ENCODE measurements at places on chromosomes 12 and 14.

GRCh38 chr14:73245480-73246325 lies 8.4 kb downstream of the PAPLN start:
- no peak for DNase-seq

DNA sequence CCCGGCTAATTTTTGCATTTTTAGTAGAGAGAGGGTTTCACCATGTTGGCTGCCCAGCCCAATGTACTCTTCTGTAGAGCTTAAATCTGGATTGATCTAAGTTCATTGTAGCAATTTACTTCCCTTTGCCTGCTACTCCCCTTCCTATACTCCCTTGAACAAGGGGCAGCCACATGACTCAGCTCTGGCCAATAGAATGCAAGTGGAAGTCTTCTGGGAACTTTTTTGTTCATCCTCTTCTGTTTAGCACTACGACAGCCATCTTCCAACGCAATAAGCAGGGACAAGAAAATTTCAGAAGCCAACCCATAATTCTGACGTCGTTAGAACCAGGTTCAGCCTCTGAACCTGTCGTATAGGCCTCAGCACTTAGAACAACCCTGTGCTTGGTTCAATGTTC lies 6.4 kb upstream of the RAD52 start:
- DNase-seq = no peak

- DNase-seq = peak; percentile 39
These were observed 3.6 kb downstream of the ABCD4 start for GRCh38 chr14:74299061-74299545.

DNA sequence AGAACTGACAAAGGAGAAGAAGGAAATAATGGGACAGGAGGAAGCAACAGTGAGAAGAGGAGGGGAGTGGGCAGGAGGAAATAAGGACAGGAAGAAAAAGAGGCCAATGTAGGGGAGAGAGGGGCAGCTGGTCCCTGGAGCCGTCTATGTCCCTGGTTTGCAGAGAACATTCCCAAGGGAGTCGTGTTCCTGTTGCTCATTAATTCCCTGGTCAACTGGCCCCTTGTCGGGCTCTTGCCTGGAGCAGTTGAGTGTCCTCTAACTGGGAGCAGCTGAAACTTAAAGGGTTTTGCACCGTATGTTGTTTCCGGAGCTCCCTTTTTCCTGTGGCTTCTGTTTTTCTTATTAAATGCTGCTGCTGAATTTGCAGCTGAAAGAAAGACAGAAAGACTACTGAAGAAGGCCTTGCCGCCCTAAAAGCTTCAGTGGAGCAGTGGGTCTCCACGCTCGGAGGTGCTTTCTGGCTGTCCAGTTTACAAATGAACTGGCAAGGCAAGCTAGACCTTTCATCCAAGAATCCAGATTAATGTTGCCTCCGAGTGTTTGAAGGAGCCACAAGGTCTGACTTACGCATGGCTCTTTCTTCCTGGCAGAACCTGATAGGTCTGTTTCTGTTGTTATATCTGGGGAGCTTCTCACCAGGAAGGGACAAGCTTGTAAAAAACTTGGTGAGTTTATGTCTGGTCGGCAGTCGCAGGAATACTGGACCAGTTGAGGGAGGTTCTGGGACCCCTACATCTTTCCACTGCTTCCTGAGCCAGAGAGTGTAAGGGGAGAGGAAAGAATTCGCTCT lies 146.2 kb upstream of the RFLNA start:
- DNase-seq = no peak

DNA sequence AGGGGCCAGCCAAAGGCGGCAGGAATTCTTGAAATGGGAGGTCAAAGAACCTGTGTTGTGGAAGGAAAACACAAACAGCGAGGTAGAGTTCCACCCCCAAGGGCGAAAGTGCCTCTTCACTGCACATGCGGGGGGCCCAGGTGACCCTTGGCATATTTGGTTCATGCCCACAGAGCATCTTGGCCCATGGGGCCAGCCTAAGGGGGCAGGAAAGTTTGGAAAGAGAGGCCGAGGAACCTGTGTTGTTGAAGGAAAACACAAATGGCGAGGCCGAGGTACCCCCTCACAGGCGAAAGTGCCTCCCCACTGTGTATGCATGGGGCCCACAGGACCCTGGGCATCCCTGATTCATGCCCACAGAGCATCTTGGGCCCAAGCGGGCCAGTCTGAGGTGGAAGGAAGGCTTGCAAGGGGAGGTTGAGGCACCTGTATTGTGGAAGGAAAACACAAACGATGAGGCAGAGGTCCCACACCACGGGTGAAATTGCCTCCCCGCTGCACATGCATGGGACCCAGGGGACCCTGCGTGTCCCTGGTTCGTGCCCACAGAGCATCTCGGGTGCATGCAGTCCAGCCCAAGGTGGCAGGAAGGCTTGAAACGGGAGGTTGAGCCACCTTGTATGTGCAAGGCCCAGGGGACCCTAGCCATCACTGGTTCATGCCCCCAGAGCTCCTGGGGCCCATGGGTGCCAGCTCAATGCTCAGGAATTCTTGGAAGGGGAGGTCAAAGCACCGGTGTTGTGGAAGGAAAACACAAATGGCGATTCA lies 384.1 kb downstream of the ALG10 start:
- DNase-seq = no peak

GRCh38 chr12:121499929-121500793 lies 80.7 kb downstream of the KDM2B start:
- DNase-seq = peak; percentile 29

DNA sequence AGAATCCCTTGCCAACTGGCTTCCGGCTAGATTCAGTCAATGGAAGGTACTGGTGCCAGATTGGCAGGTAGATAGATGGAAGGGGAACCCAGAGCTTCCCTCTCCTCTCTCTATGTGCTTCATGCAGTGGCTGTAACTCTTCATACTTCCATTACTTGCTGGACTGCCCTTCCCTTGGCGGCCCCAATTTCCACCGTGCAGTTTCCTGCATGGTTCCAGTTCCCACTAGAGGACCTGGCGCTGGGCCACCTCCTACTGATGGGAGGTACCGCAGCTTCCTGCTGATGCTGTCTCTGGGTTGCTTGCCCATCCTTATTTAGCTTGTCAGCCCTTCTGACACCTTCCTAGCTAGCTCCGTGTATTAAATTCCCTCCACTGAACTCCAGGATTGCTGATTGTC lies 226.4 kb downstream of the ANO2 start:
- DNase-seq = no peak

DNA sequence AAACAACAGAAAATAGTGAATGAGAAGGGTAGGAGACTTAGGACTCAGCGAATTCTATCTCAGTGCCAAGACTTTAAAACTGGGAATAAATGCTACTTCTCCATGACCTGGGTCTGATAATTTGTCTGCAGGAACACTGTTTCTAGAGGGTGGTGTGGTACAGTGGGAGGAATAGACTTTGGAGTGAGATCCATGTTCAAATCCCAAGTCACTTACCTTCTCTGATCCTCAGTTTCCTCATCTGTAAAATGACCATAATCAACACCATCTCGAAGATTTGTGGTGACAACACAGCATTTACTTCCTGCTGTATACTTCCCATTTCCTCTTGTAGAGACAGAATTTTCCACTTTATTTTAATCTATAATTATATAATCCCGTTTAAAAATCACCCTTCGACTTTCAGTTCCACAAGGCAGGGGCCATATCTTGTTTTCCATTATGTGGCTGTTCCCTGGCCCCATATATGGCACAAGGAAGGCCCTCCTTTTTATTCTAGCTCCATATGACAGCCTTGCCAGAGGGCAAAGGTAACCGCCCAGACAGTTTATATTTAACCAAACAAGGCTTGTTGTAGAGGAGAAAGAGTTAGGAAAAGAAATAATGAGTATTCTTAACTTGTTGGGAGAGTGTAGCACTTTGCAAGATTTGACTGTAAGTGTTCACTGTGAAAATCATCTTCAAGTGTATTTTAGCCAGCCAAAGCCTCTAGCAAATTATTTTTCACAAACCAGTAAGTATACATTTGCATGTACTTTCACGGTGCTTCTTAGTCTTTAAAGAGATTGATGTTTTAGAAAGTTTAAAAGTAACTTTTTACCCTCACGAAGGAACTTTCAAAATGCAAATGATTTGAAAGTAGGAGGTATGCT lies 243.1 kb downstream of the AKAP6 start:
- no peak for DNase-seq

DNA sequence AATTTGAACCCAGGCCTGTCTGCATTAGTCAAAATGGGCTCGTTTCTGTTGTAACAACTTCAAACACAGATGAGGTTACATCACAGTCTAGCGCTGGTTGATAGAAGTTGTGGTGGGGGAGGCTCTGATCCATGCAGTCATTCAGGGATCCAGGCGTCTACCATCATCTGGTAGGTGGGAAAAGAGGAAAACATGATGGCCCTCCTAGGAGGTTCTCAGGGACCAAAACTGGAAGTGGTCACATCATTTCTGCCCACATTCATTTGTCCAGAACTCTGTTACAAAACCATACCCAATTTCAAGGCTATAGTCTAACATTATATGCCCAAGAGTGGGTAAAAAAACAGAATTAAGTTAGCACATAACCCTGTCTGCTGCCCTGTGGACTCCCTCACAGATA lies 135.1 kb downstream of the PHETA1 start:
- DNase-seq = no peak

DNA sequence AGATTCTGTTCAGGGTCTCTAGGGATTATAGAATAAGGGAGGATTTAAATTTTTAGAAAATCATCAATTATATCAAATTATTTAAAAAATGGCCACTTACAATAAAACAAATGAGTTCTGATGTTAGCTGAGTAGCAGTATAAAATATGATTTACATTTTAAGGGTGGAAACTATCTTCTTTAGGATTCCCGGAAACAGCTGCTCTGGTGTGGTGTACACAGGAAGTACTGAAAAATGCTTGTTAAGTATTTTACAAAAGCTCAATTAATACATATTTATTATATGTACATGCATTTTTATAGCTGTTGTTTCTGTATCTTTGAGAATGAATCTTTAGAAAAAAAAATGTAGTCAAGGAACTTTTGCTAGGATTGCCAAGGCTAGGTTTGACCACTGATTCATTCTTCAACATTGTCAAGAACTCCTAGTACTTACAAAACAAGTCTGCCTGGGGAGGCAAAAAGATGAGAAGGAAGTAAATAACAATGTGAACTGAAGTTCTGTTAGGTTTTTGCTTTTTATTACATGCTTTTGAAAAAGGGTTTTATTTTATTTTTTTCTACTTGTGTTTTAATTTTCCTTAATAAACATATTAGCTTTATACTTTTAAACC lies 48.0 kb downstream of the ARF6 start:
- no peak for DNase-seq

DNA sequence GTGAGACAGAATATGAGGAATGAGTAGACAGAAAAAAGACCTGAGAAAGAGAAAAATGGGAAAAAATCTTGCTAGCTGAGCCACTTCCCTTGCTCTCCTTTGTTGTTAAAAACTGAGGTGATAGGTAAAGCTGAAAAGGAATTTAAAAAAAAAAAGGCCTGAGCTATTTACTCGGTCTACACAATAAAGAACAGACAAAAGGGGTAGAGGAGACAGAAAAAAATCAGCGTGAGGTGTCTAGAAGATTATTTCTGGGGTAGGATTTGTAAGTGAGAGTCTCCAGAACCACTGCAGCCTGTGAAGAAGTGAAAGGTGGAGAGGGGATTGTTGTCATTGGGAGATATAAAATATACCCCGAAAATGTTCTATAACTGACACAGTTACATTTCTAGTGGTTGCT lies 98.8 kb downstream of the EXOC5 start:
- no peak for DNase-seq

GRCh38 chr14:30088620-30089019 lies 161.0 kb upstream of the PRKD1 start:
- DNase-seq = no peak

- no peak for DNase-seq
These were observed 10.4 kb downstream of the PAX9 start for GRCh38 chr14:36672095-36672494.

- DNase-seq = no peak
These were observed 32.3 kb downstream of the PTHLH start for GRCh38 chr12:27940245-27940644.

- no peak for DNase-seq
These were observed 20.9 kb downstream of the DMAC2L start for GRCh38 chr14:50333014-50333509.

- DNase-seq = no peak
These were observed 20.1 kb upstream of the CERS5 start for GRCh38 chr12:50187084-50187900.

- DNase-seq = no peak
These were observed 40.7 kb downstream of the TMTC1 start for GRCh38 chr12:29743077-29743476.

DNA sequence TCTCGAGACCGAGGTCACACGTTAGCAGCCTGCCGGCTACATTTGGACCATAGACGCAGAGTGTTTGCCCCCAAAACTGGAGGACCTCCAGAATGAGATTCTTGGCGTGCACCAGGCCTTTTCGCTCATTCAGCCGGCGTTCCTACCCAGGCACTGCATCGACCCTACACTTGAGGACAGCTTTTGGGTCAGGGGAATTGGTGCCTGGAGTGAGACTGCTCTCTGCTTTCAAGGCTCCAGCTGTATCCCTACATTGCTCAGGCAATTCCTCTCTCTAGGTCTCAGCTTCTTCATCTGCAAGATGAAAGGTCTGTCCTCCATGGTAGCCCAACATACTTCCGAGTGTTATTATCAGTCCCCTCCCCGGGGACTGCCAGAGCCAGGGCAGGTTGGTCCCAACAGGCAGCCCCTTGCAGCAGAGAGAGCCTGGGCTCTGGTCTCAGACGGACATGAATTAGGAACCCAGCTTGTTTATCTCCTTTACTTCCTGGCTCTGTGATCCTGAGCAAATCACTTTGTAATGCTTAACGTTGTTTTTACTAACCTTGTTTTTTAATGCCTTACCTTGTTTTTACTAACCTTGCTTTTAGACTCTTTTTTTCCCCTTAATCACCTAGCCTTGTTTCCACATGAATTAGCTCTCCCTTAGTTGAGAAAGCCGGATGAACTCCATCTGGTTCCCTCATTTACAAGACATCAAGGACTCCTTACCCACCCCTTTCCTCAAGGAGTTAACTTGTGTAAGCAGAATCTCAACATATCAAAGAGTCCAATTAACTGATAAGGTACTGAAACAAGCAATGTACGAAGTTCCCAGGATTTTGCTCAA lies 892 bp downstream of the TCHP start:
- no peak for DNase-seq

DNA sequence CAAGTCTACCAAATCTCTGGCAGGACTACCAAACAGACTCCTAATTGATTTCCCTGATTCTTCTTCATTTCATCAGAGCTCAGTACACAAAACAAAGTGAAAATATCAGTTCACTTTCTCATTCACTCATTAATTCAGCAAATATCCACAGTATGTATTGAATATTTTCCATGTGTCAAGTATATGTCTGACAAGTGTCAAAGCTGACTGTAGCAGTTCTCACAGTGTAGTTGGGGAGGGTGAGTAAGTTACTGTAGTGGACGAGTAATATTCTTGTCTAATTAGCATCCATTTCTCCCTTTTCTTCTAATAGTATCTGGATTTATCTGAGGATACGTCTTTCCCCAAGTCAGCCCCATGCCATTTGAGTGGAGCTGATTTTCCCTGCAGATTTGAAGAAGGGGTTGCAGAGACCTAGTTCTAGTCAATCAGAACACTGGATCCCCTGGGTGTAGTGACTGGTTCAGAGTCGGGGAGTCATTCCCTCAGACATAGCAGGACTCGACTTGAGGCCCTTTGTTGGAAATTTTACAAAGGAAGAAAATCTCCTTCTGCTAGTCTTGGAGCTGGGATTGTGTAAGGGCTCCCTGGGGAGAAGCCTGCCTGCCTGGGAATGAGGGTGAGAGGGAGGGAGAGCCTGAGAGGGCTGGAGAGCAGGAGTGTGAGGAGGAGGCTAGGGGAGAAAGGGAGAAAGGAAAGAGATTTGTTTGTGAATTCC lies 51.4 kb downstream of the GRIP1 start:
- no peak for DNase-seq

GRCh38 chr12:25864306-25865276 lies 93.9 kb upstream of the RASSF8 start:
- no peak for DNase-seq

- DNase-seq = no peak
These were observed 37.0 kb downstream of the B4GALNT3 start for GRCh38 chr12:496736-497135.
